Thymus (tissue), 14 donors: ENCODE measurements at places on chromosomes 11 and 22.

DNA sequence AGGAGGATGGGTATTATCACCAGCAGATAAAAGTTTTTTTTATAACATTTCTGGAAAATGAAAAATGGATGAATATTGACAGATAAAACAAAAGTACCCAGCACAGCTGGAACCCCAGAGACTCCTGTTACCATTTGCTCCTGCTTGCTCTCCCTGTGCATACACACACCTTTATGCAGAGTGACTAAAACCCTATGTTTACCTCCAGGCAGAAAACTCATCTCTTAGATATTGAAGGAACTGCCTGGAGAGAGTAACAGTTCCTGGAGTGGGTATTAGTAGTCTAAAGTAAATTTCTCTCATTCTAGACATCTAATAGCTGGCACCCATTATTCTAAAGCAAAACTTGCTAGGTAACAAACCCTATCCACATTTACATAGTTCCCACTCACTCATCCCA is 38.0 kb downstream of the CYP2R1 start:
- no peak for DNase-seq

- DNase-seq = no peak
Observed at GRCh38 chr11:33835143-33835878, 56.6 kb downstream of the LMO2 start.

- DNase-seq = no peak
Observed at GRCh38 chr11:762421-763072, 14.7 kb downstream of the GATD1 start.

- no peak for DNase-seq
Observed at GRCh38 chr22:22590136-22590891, 31.2 kb upstream of the PRAME start.

- DNase-seq = no peak
Observed at GRCh38 chr11:11822946-11823345, 18.8 kb upstream of the USP47 start.

DNA sequence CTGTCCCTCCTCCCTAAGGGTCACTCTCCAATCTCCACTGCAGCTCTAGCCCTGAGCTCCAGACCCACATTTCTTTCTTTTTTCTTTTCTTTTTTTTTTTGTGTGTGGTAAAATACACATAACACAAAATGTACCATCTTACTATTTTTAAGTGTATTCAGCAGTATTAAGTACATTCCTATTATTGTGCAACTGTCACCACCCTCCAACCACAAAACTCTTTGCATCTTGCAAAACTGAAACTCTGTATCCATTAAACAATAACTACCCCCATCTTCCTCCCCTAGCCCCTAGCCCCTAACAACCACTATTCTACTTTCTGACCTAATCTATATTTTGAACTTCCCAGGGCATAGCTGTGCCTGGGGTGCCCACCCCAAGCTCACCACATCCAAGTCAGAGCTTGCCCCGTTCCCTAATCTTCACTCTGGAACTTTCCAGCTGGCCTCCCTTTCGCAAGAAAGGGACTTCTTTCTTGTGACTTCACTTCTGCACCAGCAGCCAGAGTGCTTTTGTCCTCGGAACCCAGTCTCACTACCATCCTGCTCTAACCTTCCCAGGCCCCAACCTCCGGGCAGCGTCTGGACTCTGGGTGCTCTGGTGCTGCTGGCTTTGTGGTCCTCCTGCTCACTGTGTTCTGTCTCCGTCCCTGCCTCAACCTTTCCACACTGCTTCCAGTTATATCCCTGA is 30.7 kb downstream of the PARVG start:
- no peak for DNase-seq

DNA sequence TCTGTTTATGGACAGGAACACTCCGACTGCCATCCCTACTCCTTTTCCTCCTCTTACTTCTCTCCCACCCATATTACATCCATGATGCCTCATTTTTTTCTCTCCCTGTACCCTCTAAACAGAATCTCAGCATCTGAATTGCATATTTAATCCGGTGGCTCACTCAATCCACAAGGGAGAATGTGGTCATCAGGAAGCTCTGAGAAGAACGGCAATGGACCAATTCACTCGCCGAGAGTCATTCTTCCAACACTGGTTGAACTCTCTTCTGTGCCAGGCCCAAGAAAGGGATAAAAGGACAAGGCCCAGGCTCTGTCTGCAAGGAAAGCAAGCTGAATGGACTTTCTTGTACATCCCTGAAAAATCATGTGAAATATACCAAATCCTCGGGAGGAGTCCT is 15.9 kb downstream of the MAP6 start:
- DNase-seq = no peak

DNA sequence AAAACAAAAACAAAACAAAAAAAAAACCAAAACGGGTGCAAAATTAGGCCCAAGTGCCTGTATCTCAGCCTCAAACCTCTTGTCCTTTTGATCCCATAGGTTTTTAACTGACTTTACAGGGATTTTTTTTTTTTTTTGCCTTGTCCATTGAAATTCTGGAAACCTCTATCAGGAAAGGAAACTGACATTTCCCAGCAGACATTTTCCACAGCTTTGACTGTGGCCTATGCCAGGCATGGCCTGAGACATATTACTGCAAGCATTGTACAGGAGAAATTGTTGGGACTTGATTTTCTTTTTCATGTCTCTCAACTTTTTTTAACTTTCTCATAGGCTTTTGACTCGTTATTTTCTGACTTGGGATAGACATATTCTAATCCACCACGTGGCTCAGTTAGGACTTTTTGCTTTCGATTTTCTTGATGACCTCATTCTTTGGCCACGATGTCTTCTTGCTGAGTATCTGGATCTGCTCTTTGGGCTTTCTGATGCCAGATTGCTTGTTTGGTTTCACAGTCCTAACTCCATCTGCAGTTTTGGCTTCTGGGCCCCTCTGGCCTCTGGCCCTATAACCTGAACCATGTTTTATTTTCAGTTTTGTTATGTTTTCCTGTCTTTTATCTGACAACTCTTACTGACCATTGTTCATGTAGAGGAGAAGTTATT is 336.1 kb upstream of the C11orf87 start:
- no peak for DNase-seq

DNA sequence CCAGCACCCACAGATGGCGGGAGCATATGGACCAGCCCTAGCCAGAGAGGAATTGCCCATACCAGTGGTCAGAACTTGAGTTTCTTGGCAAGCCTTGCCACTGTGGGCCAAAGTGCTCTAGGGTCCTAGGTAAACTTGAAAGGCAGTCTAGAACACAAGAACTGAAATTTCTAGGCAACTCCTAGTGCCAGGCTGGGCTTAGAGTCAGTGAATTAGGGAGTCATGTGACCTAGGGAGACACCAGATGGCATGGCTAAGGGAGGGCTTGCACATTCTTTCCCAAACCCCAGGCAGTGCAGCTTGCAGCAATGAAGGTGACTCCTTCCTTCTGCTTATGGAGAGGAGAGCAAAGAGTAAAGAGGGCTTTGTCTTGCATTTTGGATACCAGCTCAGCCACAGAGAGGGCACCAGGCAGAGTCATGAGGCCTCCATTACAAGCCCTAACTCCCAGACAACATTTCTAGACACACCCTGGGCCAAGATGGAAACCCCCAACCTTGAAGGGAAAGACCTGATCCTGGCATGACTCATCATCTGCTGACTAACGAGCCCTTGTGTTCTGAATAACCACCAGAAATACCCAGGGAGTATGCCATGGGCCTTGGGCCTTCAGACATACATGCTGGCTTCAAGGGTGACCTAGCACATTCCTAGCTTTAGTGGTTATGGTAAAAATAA is 19.2 kb upstream of the OR56A3 start:
- DNase-seq = no peak

GRCh38 chr22:37163575-37164504 is 14.1 kb upstream of the IL2RB start:
- DNase-seq = no peak

DNA sequence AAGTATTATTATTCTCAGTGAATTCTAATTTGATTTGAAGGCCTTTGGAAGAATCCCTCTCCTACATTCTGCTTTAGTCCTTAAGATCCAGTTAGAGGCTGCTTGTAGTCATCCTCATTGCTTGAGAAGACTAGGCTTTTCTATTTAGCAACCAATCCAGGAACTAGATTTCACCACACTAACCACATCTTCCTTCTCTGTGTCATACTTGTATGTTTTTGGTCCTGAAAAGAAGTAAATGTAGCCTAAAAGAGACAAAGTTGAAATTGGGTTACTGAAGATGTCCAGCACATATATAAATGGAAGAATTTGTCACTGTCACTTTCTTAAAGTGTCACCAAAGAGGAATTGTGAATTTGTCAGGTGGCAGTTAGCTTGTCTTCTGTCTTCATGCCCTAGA is 46.6 kb upstream of the MMP7 start:
- DNase-seq = no peak

GRCh38 chr11:70790671-70791300 is 392.5 kb downstream of the CTTN start:
- DNase-seq = no peak

- DNase-seq = no peak
Observed at GRCh38 chr11:57276169-57276970, 39.3 kb upstream of the APLNR start.

DNA sequence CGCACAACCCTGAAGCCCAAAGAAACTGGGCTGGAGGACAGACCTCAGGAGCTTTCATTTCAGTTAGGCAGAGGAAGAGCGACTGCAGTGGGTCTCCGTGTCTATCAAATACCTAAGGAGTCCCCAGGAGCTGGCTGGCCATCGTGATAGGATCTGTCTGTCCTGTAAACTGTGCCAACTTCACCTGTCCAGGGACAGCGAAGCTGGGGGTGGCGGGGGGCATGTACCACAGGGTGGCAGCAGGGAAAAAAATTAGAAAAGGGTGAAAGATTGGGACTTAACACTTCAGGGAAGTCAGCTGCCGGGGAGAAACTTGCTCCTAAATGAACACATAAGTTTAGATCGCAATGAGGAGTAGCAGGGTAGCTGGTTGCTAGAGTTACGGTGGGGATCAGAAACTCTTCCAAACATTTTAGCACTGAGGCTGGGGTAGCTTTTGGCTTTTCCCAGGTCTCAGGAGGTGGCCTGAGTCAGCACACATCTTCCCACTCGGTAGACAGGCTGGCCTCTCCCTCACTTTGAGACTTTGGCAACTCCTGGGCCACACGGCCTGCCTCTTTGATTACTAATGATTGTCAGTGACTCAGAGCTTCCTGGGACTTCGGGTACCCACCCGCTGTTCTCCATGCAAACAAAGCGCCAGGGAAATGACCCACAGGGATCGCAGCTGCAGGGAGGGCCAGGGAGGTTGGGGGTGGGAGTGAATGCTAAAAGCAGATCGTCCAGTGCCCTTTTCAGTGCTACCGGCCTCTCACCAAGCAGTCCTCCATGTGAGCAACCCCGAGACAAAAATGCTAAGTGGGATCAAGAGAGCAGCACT is 2.9 kb upstream of the MTFP1 start:
- no peak for DNase-seq

GRCh38 chr22:46992121-46992731 is 229.8 kb downstream of the TBC1D22A start:
- no peak for DNase-seq

DNA sequence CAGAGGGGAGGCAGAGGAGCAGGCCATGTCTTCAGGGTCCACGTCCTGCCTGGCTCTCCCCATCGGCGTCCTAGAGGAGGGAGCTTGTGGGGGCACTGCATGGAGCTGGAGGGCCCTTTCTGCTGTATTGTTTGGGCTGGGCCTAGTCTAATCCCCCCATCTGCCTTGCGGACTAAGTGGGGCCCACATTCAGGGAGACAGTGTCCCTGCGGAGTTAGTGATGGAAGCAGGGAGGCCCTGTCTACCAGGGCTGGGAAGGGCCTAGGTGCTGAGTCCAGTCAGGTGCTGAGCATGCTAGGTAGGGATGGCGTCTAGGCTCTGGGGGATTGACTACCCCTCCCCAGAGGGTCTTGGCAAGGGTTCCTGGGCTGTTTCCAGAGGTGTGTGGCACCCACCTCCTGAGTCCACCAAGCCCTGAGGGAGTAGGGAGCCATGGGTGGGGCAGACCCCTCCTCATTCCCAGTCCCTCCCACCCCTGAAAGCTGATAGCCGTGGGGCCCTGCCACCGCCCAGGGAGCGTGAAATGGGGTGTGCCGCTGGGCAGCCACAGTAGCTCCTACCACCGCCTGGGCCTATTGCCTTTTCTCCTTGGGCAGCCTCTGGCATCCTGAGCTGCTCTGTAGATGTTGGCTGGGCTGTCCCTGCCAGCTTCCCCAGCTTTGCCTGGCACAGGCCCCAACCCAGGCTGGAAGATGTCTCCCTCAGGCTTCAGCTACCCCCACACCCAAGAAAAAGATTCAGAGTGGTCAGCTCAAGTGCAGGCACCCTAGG is 1.9 kb upstream of the POLD4 start:
- no peak for DNase-seq

- DNase-seq = no peak
Observed at GRCh38 chr11:102465696-102466095, 13.1 kb upstream of the TMEM123 start.

- DNase-seq = no peak
Observed at GRCh38 chr11:48088682-48089050, 108.3 kb downstream of the PTPRJ start.
